Adrenal gland (tissue), 19 donors: ENCODE measurements at places on chromosomes 3 and 15. TPM values are rescaled to one million over a fixed set of nuclear protein-coding genes. Genes with fewer than 3 reads are reported as not detected.

The SLC25A36 gene
- 36.4 TPM for total RNA-seq

The PIGZ gene
- 0.66 TPM for total RNA-seq

The TRIP4 gene
- 12.5 TPM for total RNA-seq

The CISH gene
- total RNA-seq = 12.6 TPM

The ATP1B3 gene
- total RNA-seq = 121 TPM

The NEK4 gene
- total RNA-seq = 38.5 TPM

The ISLR2 gene
- 0.92 TPM for total RNA-seq

The CLDN18 gene
- not detected for total RNA-seq

The PRTG gene
- 3.0 TPM for total RNA-seq

The WWTR1 gene
- 50.6 TPM for total RNA-seq

The IL17RE gene
- 0.24 TPM for total RNA-seq

The HOMER2 gene
- 15.6 TPM for total RNA-seq

The ZNF619 gene
- total RNA-seq = 9.0 TPM
